Fibroblast of mammary gland (primary cell): ENCODE measurements at places on chromosomes 1 and 21.

- DNase-seq, result no peak
Measured at GRCh38 chr1:245686006-245686405, 531.2 kb downstream of the KIF26B start.

DNA sequence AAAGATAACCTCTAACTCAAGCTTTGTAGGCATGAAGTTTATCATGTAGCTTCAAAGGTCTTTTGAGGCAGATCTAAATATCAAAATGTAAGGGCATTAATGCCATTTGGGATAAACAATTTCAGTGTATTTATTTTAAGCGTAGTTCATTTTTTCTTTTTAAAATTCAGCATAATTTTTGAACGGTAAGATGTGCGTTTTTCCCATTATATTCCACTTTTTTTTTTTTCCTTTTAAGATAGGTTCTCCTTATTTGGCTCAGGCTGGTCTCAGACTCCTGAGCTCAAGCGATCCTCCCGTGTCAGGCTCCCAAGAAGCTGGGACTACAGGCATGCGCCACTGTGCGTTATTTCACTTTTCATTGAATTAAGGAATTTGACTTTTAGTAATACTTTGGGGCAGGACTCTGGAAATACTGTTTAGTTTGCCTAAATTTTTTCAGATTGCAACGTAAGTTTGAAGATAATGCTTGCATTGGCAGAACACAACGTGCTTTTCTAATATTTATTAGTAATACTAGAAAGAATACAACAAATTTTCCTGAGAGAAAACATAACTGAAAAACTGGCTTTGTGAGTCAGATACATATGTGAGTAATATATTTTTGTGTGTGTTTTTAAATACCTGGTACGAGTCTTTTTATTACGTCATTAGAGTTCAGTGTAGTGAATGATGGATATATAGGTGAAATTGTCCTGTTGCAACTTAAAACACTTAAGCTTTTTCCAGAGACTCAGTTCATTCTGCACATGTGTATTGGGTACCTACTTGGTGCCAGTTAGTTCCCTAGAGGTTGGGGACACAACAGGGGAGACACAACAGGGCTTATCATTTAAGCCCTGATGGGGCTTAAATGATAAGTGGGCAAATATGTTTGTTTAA is 2.2 kb downstream of the RALGPS2 start:
- DNase-seq, result peak; percentile 25

DNA sequence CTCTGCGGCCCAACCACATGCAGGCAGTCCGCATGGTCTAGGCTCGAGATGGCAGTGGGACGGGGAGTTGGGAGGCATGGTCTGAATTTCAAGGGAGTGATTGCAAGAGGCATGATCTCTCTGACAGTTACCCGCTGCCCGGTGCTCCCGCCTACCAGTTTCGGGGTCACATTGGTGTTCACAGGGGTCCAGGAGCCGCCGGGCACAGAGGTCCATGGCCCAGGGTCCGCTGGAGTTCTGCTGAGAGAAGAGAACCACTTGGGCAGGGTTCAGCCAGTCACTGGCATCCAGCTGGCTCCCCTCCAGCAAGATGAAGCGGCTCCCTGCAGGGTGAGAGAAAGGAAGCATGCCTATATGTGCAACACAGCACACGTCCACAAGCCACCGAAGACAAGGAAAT is 141.3 kb downstream of the ASTN1 start:
- DNase-seq, result no peak

DNA sequence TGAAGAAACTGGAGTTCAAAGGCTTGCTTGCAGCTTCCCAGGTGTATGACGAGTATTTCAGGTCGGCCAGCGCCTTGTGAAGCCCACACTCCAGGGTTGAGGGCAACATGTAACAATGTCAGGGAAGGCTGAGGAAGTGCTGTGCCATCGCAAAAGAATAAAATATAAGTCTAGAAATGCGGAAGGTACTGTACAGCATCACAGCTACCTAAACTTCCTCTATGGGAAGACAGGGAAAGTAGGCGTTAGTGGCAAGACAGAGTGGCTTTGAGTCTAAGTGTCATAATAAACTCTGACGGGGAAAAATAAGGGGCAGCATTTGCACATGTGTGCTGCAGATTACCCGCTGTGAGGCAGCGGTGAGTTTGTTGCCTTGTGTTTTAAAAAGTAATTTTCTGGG is 28.9 kb downstream of the DOP1B start:
- DNase-seq, result no peak

DNA sequence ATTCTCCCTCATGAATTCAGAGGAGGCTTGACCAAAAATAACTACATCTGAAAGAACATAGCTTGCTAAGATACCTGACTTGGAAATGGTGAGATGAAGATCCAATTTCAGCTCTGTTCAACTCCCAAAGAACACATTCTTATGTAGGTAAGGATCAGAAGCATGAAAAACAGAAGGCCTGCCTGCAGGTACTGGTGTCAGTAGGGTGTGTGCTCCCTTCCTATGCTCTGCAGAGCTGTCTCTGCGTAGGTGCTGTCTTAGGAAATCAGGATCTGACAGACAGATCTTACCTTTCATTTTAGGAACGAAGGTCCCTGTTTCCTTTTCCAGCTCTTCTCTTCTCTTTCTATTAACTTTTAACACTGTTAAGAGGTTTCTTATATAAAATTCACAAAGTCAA is 5.6 kb upstream of the OR6K2 start:
- no peak for DNase-seq

GRCh38 chr1:182095946-182096345 is 34.4 kb upstream of the ZNF648 start:
- no peak for DNase-seq

DNA sequence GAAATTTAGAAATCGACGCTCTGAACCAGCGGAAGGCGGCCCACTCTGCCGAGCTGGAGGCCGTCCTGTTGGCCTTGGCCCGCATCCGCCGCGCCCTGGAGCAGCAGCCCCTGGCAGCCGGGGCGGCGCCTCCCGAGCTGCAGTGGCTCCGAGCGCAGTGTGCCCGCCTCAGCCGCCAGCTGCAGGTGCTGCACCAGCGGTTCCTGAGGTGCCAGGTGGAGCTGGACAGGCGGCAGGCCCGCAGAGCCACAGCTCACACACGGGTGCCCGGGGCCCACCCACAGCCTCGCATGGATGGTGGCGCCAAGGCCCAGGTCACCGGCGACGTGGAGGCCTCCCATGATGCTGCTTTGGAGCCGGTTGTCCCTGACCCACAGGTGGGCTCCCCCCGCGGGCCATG is 47.0 kb upstream of the DIP2A start:
- DNase-seq, result no peak
